ENCODE measurements at places on chromosomes 2 and 18. TPM values are rescaled to one million over a fixed set of nuclear protein-coding genes. Genes with fewer than 3 reads are reported as not detected.

The ERBB4 gene
- not detected for total RNA-seq

The ANKRD30B gene
- total RNA-seq: not detected

- DNase-seq: no peak
Observed at GRCh38 chr2:217045700-217046475, 186.0 kb upstream of the TNP1 start.

- peak; percentile 89 for DNase-seq
Observed at GRCh38 chr2:238231251-238231793, 8.5 kb downstream of the HES6 start.

DNA sequence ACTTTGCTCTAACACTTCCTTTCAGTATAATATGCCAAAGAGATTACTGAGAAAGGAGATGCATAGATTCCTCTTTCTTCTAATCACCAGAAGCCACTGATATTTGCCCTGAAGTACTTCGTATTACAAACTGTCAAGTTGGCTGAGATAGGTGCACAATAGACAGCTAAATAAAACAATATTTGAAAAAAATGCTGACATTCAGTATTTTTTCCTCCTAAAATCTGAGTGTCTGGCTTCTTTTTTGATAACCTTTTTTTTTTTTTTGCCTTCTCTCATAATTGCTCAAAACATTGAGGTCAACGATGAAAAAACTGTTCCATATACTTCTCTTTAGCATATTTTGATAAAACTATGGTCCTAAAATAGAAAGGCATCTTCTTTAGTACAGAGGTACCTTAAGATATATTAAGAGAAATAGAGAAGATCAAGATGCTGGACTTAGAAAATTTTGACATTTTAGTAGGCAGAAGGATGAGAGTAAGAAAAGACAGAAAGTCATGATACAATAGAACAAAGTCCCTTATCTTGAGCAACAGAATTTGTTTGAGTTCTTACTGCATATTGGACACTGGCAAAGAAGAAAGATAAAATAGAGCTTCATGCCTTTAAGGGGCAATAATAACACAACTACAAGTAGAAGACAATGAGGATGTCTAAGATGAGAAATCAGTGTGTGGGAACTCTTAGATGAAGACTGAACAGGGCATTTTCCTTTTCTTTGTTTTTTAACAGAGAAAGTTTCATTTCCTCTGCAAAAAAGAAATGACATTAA is 220.7 kb downstream of the PTH2R start:
- DNase-seq: no peak

- no peak for DNase-seq
Observed at GRCh38 chr2:85945586-85945985, 56.8 kb upstream of the ST3GAL5 start.

DNA sequence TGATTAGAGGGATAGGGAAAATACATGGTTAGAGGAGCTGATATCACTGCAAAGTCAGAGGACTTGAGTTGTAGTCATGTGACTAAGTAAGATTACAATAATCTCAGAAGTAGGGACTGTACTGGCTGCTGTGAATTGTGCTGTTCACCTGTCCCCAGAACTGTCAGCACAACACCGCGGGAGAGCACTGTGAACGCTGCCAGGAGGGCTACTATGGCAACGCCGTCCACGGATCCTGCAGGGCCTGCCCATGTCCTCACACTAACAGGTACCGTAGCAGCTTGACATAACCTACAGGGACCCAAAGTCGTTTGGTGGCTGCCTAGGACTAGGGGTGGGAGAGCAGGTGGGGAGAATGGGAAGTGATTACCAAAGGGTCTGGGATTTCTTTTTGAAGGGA is 132.8 kb upstream of the TTC39C start:
- DNase-seq: no peak

DNA sequence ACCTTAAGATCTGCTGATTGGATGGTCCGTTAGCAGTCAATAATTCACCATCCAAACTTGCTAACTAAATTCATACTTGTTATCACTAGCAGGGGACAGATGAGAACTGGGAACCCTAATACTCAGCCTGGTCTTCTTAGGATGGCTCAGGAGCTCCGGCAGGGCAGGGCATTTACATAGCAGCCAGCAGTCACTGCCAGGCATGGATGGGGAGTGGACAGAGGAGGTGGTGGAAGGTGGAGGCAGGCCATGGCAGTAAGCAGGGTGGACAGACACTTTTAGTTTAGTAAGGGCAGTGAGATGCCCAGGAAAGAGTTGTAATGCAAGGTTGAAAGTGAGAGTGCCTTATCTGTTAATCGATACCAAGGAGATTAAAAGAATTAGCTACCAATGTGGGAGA is 392.2 kb upstream of the CHST9 start:
- DNase-seq: no peak
